ENCODE measurements at places on chromosomes 12 and 14. TPM values are rescaled to one million over a fixed set of nuclear protein-coding genes. Genes with fewer than 3 reads are reported as not detected.

Gene INHBE
- total RNA-seq: not detected

Gene IGFBP6
- total RNA-seq: 4.9 TPM

Gene ADAM21
- 0.33 TPM for total RNA-seq

Gene PAH
- not detected for total RNA-seq

Gene DDIT3
- total RNA-seq: 7.5 TPM

Gene INHBC
- total RNA-seq: not detected

Gene KRT82
- not detected for total RNA-seq

Gene GPR68
- total RNA-seq: 0.74 TPM

Gene ITPR2
- 43.2 TPM for total RNA-seq

Gene HOXC6
- total RNA-seq: 0.05 TPM

Gene RNF10
- 308 TPM for total RNA-seq

Gene STON2
- 100 TPM for total RNA-seq

Gene SLC35F4
- total RNA-seq: not detected

Gene SLC39A9
- 156 TPM for total RNA-seq

Gene PHC1
- total RNA-seq: 15.0 TPM

Gene CLEC2A
- total RNA-seq: not detected

Gene CPNE6
- not detected for total RNA-seq

Gene SLC2A3
- total RNA-seq: 32.5 TPM

Gene ACOT6
- total RNA-seq: not detected

Gene SIRT4
- total RNA-seq: 1.5 TPM

Gene CDCA3
- 24.0 TPM for total RNA-seq

Gene TMPRSS12
- not detected for total RNA-seq

Gene OR4E2
- not detected for total RNA-seq

Gene CBLN3
- 1.0 TPM for total RNA-seq

Gene CHURC1
- 62.2 TPM for total RNA-seq

Gene ANO2
- total RNA-seq: 82.9 TPM

Gene FBXO33
- 21.4 TPM for total RNA-seq

Gene TMEM30B
- 0.34 TPM for total RNA-seq

Gene PTPRB
- total RNA-seq: 169 TPM

Gene OR6C74
- total RNA-seq: not detected

Gene TTC9
- total RNA-seq: 0.23 TPM

Gene KRT1
- total RNA-seq: not detected

Gene GZMB
- not detected for total RNA-seq
